ENCODE measurements at places on chromosomes 1 and 21. TPM values are rescaled to one million over a fixed set of nuclear protein-coding genes. Genes with fewer than 3 reads are reported as not detected.
A peak's percentile ranks its signal among the peaks of the same experiment; 100 is the strongest.

DNA sequence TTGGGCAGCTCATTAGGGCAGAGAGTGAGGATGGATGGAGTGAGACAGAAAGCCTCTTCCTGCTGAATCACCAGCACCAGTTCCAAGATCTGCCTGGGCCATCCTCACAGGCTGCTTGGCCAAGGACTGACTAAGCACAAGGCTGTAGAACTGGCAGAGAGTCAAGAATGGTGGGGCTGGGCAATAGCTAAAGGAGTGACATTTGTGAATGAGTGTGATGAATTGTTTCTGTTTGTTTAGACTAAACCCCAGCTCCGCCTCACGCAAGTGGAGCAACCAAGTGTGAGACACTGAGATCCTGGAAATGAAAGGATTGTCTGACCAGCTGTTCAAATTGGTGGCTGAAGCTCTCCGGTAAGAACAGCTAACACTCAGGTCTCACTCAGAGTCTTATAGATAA lies 38.6 kb downstream of the BRINP2 start:
- DNase-seq: peak; percentile 97

GRCh38 chr1:156727492-156727891 lies 777 bp upstream of the METTL25B start:
- DNase-seq: no peak

- no peak for DNase-seq
These were observed 31.0 kb downstream of the ILDR2 start for GRCh38 chr1:166944186-166944967.

GRCh38 chr1:172429331-172430127 lies 9.0 kb downstream of the C1orf105 start:
- peak; percentile 70 for DNase-seq

GRCh38 chr21:44263768-44264167 lies 2.1 kb upstream of the DNMT3L start:
- DNase-seq: no peak

DNA sequence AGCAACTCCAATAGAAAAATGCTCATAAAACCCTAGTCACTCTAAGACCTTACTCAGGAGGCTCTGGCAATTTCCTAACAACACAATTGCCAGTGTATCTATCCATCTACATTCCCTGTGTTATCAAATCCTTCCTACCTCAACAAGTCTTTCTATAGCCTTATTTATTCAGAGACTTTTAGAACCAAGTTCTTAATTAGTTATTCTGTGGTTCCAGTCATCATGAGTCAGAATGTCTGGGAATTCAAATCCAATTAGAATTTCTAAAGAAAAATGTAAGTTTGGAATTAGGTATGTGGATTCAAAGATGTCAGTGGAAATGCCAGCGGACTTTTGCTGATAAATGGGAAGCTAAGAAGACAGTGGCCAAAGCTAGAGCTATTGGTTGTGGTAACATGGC lies 302.6 kb upstream of the C1orf87 start:
- DNase-seq: no peak

DNA sequence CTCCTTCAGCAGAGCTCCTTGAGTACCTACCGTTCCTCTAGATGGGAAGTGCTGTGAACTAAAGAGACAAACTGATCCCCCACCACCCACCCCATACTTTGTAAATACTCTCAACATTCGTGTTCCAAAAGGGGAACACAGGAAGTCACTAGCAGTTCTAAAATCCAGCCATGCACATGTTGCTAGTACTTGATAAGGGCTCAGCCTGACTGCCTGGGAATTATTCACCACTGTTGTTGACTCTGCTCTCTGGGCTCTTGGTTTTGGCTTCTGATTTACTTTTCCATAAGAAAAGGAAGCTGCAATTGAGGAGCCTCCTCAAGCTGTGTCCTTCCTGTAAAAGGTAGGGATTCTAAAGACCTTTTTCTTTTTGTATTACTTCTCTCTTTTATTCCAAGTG lies 67.5 kb downstream of the IVNS1ABP start:
- DNase-seq: no peak

DNA sequence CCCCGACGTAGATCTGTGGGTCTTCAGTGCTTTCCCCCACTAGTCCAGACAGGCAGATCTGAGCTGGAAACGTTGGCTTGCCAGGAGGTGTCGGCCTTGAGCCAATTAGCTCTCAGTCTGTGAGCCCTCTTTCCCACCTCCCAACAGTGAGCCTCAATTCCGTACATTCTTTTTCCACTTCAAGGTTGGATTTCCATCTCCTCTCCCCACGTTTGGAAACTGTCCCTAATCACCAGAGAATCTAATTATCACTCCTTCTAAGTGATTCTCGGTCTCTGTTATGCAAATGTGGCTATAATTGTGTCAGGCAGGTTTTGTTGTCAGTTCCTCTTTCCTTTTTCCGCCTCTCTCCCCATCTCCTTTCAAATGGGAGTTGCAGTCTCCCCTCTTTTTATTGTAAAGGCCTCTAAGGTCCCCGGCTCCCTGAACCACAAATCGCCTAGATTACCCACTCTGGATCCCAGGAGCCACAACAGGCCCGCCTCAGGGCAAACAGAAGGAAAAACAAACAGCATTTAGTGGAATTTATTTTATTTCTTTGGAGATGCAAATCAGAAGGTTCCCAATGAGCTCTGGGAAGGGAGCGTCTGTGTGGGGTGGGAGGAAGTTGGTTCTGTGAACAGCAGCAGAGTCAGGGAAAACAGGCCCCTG lies 29.4 kb upstream of the LRRN2 start:
- no peak for DNase-seq

GRCh38 chr1:174768949-174769348 lies 230.8 kb upstream of the CACYBP start:
- no peak for DNase-seq

DNA sequence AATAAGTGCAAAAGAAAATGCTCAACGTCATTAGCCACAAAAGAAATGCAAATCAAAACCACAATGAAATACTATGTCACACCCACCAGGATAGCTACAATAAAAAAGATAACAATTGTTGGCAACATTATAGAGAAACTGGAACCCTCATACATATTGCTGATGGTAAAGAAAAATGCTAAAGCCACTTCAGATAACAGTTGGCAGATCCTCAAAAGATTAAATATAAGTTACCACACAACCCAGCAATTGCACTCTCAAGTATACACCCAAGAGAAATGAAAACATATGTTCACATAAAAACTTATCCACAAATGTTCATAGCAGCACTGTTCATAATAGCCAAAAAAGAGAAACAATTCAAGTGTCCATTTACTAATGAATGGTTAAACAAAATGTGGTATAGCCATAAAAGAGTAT lies 20.7 kb downstream of the TRIM33 start:
- no peak for DNase-seq

DNA sequence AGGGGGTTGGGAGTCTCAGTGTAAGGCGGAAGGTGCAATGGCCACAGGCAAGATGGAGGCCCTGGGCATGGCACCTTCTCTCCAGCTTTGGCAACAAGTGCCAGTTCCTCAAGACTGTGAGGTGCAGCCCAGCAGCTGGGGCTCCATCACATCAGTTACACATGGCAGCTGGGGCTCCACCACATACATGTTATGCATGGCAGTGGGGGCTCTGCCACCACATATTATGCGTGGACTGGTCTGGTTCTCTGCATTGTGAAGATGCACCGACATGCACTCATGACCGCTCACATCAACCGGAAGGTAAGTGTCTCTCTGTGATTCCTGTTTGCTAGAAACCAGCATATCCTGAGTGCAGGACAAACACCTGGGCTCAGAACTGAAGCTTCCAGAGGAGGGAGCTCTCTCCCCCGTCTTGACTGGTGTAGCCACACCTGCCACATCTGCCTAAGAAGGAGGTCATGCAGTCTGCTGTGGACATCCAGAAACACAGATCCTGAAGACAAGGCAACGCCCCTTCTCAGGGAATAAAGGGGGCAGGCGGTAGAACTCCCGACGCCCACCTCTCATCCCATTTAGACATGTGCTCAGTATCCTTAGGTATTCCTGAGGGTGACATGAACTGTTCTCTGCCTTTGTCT lies 104.1 kb upstream of the TMPRSS2 start:
- DNase-seq: no peak

GRCh38 chr1:71193153-71193552 lies 112.3 kb upstream of the ZRANB2 start:
- no peak for DNase-seq

GRCh38 chr1:171645553-171646248 lies 6.8 kb downstream of the MYOC start:
- peak; percentile 71 for DNase-seq

DNA sequence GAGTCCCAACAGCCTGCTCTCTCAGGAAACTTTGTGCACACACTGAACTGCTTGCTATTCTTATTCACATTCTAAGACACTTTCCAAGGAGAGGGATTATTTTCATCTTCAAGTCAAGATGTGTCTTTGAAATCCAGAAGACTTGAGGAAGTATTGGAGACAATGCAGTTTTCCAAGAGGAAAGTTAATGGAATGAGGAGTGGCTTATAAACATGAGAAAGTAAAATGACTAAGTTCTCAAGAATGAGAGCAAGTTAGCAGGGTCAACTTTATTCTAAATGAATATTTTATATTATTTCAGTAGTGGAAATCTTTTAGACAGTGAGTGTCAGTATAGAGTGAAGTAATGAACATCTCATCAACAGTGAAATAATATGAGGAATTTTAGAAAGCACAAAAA lies 1239.3 kb downstream of the MRPL39 start:
- no peak for DNase-seq

GRCh38 chr1:55823541-55824250 lies 608.5 kb upstream of the USP24 start:
- DNase-seq: no peak

GRCh38 chr1:71041806-71042205 lies 5.8 kb downstream of the PTGER3 start:
- no peak for DNase-seq

DNA sequence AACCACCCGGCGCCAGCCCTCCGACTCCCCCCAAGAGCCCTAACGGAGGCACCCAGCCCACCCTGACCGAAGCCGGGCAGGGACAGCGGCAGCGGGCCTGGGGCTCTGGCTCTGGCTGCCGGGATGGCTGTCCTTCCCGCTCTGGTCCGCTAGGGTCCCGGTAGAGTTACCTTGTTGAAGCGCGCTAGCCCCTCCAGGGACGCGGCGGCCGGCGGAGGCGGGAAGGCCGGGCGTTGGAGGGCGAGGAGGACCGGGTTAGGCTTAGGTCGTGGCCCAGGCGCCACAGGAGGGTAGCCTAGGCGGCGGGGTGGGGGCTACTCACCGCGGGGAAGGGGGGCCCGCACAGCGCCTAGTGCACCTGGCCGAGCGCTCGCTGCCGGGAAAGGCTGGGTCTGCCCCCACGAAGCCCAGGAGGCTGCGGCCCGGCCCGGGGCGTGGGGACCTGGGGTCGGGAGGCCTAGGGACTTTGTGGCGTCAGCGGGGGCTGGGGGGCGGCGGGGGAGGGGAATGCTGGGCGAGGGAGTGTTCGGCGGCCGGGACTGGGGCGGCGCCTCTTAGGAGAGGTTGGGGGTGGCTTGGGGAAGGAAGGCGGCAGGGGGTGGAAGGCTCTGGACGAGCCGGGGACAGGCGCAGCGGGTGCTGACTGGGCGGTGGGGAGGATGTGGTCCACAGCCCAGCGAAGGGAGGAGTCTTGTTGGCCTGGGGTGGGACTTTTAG lies at the start of gene TRIM17:
Gene TRIM17 (minus strand): TSS at position 645 of the 717 bp plus-strand sequence. CDS start 1,789 bp downstream, outside the sequence.
- DNase-seq: no peak

DNA sequence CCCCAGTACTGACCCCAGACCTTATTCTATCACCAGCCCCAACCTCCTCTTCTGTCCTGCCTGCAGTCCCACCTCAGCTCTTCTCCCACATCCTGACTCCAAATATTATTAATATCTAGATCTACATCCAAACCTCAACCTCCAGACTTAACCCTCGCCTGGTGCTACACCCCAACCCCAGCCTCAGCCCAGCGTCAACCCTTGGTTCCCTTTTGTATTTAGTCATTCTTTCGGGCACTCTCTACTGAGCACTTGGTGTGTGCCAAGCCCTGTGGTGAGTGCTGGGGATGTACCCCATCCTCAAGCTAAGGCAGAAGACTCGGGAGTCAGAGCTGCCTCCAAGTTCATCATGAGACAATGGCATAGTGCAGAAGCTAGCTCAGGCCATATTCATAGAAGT lies 1.1 kb downstream of the SHISAL2A start:
- DNase-seq: peak; percentile 29

DNA sequence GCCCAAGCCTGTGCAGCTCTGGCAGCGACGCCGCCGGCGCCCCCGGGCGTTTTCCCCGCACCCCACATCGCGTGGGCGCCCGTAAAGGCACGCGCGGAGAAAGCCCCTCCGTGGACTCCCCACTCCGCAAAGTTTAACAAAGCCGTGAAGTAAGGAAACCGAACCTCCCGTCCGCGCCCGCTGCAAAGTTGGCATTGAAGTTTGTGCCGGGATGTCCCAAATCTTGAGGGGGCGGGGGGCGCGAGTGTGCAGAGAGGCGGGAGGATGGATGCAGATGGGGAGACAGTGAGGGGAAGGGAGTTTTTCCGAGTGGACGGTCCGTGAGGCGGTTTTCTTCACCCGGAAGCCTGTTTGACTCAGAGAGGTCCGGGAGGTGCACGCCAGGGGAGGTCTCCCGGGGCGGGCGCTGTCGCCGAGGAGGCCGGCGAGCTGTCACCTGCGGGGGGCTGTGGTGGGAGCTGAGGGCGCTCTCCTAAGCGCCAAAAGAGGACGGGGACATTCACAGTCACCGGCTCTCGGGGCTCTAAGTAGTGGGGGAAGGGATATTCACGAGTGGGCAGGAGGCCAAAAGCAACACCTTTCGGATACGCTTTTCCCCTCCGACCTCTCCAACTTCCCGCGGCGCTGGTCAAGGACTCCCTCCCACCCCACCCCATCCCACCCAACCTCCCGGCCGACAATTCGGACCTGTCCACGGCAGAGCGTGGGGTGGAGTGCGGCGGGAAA lies 1.3 kb downstream of the WLS start:
- DNase-seq: peak; percentile 17

- no peak for DNase-seq
These were observed 373.4 kb downstream of the LMX1A start for GRCh38 chr1:164983023-164983650.

GRCh38 chr1:9922342-9922741 lies 12.3 kb upstream of the CTNNBIP1 start:
- DNase-seq: no peak

DNA sequence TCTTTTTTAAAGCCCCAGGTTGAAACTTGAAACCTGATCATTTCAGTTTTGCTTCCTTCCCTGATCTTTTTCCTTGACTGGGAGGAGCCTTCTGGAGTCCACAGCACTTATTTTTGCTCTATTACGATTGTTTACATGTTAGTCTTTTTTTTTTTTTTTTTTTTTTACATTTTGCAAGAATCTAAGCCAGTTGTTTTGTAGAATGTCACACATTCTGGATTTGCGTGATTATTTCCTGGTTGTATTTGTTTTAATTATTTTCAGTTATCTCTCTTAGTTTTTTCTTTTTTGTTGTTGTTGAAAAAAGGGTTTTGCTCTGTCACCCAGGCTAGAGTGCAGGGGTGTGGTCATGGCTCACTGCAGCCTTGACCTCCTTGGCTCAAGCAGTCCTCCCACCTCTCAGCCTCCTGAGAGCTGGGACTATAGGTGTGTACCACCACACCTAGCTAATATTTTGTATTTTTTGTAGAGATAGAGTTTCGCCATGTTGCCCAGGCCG lies 32.8 kb downstream of the OSBPL9 start:
- no peak for DNase-seq

GRCh38 chr1:40808444-40808843 lies 24.9 kb downstream of the KCNQ4 start:
- no peak for DNase-seq

The TNFRSF18 gene
- polyA plus RNA-seq: 0.64 TPM

The TRIM63 gene
- 0.24 TPM for polyA plus RNA-seq

The CNKSR1 gene
- 0.64 TPM for polyA plus RNA-seq

The KIF2C gene
- 0.48 TPM for polyA plus RNA-seq

The CSF3R gene
- 24.5 TPM for polyA plus RNA-seq

The IVNS1ABP gene
- 58.6 TPM for polyA plus RNA-seq

The TXNIP gene
- 231 TPM for polyA plus RNA-seq

The HNRNPR gene
- polyA plus RNA-seq: 51.7 TPM

The CFAP107 gene
- not detected for polyA plus RNA-seq

The ROR1 gene
- polyA plus RNA-seq: 0.54 TPM

The FCRL5 gene
- polyA plus RNA-seq: under 0.01 TPM

The EFNA1 gene
- polyA plus RNA-seq: 30.2 TPM

The RNU1-1 gene
- polyA plus RNA-seq: not detected

The SLFNL1 gene
- polyA plus RNA-seq: 0.47 TPM

Measured in adrenal gland (tissue), 19 donors.